CD4-positive, alpha-beta memory T cell (primary cell): ENCODE measurements at places on chromosomes 3 and 15. TPM values are rescaled to one million over a fixed set of nuclear protein-coding genes. Genes with fewer than 3 reads are reported as not detected.

GRCh38 chr3:177282119-177282655, 84.9 kb upstream of the TBL1XR1 start:
- H3K27me3 ChIP-seq, result no peaks in the 10 kb centered on the region
- no peaks in the 10 kb centered on the region for H3K36me3 ChIP-seq
- no peak for DNase-seq
- H3K27ac ChIP-seq, result no peak overlapping the region

GRCh38 chr15:42820811-42821210, 83.9 kb upstream of the CDAN1 start:
- no peak for DNase-seq
- H3K4me3 ChIP-seq, result no peak overlapping the region
- H3K4me1 ChIP-seq, result no peaks in the 10 kb centered on the region
- no peaks in the 10 kb centered on the region for H3K27me3 ChIP-seq
- H3K27ac ChIP-seq, result no peak overlapping the region

DNA sequence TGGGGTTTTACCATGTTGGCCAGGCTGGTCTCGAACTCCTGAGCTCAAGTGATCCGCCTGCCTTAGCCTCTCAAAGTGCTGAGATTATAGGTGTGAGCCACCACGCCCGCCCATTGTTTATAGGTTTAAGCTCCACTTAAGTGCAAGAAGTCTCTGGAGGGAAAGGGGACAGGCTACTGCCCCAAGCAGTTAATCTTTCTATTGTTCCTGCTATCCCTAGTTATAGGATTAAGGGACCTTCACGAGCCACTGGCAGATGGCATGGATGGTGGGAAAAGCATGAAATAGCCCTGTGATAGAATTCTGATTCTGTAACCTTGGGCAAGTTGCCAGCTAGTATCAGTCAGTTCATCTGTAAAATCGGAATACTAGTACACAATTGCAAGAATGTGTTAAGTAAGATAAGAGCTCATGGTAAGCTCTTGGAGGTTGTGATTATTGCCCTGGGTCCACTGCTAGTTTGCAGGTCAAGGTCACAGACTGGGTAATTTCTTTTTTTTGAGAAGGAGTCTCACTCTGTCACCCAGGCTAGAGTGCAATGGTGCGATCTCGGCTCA, 5.3 kb upstream of the RBPMS2 start:
- H3K27me3 ChIP-seq, result no peaks in the 10 kb centered on the region
- no peak overlapping the region for H3K27ac ChIP-seq
- no peak for DNase-seq
- peaks cover 9% of the 10 kb centered on the region for H3K4me1 ChIP-seq
- no peak overlapping the region for H3K4me3 ChIP-seq
- no peaks in the 10 kb centered on the region for H3K36me3 ChIP-seq

GRCh38 chr3:59425371-59425770, 375.5 kb upstream of the CFAP20DC start:
- H3K36me3 ChIP-seq, result no peaks in the 10 kb centered on the region
- DNase-seq, result no peak
- no peak overlapping the region for H3K4me3 ChIP-seq

GRCh38 chr15:36331531-36332275, 247.7 kb upstream of the CDIN1 start:
- no peaks in the 10 kb centered on the region for H3K4me1 ChIP-seq
- H3K4me3 ChIP-seq, result no peak overlapping the region
- H3K36me3 ChIP-seq, result no peaks in the 10 kb centered on the region
- no peaks in the 10 kb centered on the region for H3K27me3 ChIP-seq
- DNase-seq, result no peak

DNA sequence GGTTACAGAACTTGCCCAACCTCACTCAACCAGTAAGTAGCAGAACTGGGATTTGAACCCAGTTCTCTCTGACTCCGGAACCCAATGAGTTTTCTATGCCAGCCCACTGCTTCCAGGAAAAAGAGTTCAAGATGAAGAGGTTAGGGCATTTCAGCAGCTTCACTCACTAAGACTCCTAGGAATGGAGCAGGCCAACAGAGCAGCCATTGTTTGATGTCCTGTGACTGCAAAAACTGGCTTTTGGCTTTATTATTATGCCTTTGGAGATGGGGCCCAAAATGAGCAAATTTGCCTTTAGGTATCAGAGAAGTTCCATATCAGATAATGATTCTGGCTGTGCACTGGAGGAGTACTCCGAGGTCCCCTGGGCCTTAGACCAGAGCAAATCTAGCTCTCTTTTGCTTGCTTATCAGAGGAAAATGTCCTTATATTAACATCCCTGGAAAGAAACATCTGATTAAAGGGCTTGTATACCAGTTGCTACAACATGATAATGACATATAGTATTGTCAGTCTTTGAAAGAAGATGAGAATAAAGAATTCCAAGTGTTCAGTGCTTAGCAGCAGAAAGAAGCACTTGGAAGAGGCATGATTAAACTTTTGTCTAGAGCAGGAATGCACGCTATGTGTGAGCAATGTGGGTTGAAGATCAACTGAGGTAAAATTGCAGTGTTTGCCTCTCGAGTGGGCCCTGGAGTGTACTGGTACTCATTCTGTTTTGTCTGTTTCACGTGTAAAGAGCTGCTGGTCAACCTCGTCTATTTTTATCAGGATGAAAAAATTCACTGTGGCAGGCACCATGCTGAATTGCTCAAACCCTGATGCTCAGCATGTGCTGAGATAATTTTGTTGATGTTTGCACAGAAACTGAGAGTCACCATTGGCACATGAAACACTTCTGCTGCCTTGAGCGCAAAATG, 21.8 kb upstream of the KLHL24 start:
- H3K27me3 ChIP-seq, result no peaks in the 10 kb centered on the region
- no peak overlapping the region for H3K27ac ChIP-seq
- H3K4me3 ChIP-seq, result no peak overlapping the region

DNA sequence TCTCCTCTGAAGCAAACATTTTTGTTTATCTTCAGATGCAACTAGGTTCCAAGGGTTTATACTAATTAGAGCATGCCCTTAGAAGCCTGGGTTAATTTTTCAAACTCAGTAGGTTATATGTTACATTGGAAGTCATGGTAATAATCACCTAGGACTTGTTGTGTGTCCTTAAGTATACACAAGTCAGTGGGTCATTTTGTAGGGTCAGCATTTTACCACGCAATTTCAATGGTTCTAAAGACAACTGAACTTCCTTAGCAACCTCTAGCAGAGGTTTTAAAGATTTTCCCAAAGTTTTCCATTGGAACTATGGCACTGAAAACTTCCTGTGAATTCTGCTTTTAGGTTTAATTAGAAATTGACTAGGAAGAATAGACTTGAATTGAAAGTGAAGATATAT, 99.6 kb upstream of the NANOGP8 start:
- H3K27me3 ChIP-seq, result no peaks in the 10 kb centered on the region
- H3K4me1 ChIP-seq, result no peaks in the 10 kb centered on the region
- no peak overlapping the region for H3K4me3 ChIP-seq
- no peak for DNase-seq

DNA sequence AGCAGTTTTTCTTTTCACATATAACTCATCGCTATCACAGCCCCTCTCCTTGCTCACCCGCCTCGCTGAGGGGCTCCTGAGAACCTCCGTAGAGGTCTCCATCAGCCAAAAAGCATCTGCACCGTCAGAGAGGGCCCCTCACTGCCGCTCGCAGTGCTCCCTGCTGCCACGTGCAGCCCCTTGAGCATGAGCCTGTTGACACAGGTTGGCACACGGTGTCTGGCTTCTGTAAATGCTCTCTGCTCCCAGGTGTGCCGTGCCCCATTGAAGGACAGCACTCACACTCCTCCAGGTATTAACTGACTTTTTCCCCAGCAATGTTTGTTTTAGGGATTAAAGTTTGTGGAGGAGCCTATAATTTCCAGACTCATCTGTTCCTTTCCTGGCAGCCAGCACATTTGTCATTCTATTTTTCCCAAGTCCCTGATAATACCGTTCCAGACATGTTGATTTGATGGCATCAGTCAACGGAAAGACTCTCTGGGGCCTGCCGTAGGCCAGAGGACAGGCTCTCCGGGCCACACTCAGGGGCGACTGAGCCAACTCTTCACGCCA, 2.1 kb upstream of the FURIN start:
- H3K27me3 ChIP-seq, result no peaks in the 10 kb centered on the region
- no peak overlapping the region for H3K4me3 ChIP-seq
- no peaks in the 10 kb centered on the region for H3K36me3 ChIP-seq
- peaks cover 20% of the 10 kb centered on the region for H3K4me1 ChIP-seq
- H3K27ac ChIP-seq, result no peak overlapping the region

DNA sequence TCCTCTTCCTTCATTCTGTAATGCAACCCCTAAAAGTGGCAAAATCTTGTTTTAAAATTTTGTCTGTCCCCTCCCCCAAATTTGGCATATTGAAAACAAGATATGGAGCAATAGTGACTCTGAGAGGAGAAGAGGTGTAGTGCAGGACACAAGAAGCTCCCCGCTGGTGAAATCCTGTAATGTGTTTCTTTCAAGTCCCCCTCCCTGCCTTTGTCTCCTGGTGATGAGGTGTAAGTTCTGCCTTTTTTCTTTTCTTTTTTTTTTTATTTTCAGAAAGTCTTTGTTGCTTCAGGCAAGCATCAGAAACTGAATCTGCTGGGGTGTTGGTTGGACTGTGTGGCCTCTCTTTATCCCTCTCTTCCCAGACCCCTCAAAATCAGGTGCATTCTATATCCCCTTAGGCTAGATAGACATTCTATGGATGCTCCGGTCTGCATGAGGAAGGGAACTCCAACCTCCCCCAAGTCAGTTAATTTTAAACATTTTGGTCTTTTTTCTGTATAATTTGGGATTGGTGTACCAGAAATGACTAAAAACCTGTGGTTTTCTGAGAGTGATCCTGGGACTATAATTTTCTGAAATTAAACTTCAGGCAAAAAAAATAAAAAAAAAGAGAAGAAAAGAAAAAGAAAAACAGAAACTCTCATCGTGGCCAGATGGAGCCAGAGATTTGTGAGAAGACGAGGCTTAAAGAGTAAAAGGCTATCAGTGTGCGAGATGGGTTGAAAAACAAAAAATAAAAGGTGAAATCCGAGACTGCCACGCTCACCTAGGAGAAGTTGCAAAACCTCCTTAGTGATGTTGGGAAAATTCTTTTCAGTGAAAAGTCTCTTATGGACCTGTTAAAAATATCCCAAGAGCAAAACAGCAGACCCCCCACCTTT, 21.4 kb downstream of the ACKR2 start:
- H3K27ac ChIP-seq, result no peak overlapping the region
- no peaks in the 10 kb centered on the region for H3K27me3 ChIP-seq
- no peaks in the 10 kb centered on the region for H3K4me1 ChIP-seq
- H3K36me3 ChIP-seq, result no peaks in the 10 kb centered on the region
- no peak overlapping the region for H3K4me3 ChIP-seq
- DNase-seq, result no peak

GRCh38 chr15:66715181-66715624, 13.2 kb downstream of the SMAD6 start:
- no peak overlapping the region for H3K4me3 ChIP-seq
- H3K27ac ChIP-seq, result no peak overlapping the region
- no peaks in the 10 kb centered on the region for H3K36me3 ChIP-seq
- H3K27me3 ChIP-seq, result no peaks in the 10 kb centered on the region

DNA sequence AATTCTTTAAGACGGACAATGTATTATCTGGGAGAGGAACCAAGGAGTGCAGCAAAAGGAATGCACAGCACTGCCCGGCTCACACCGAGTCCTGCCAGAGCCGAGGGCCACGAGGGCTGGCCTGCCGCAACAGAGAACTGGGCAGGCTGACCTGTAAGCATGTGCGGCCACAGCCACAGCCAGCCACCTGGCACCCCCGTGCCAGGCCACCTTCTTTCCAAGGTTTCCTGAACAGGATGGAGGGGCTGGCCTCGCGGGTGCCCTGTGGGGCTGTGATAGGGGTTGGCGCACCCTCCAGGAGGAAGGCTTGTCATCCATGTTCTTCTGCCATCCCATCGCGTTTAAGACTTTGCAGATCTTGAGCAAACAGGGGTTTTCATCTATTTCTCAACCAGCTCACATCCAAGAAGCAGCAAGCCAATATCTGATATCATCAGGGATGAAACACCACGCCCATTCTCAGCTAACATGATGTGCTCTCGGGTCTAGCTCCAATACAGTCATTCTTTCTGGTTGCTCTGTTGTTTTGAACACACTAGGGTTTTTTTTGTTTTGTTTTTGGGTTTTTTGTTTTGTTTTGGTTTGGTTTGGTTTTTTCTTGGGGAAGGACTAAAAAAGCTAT, 10.2 kb downstream of the CA12 start:
- no peaks in the 10 kb centered on the region for H3K36me3 ChIP-seq
- no peak for DNase-seq
- H3K27ac ChIP-seq, result no peak overlapping the region

GRCh38 chr3:42491881-42492507, 10.4 kb upstream of the VIPR1 start:
- H3K36me3 ChIP-seq, result no peaks in the 10 kb centered on the region
- no peaks in the 10 kb centered on the region for H3K4me1 ChIP-seq
- DNase-seq, result no peak
- no peak overlapping the region for H3K4me3 ChIP-seq
- no peaks in the 10 kb centered on the region for H3K27me3 ChIP-seq

GRCh38 chr3:138919325-138919724, 27.6 kb downstream of the FOXL2 start:
- DNase-seq, result no peak
- no peaks in the 10 kb centered on the region for H3K36me3 ChIP-seq
- H3K27ac ChIP-seq, result no peak overlapping the region
- peaks cover 3% of the 10 kb centered on the region for H3K27me3 ChIP-seq
- peaks cover 7% of the 10 kb centered on the region for H3K4me1 ChIP-seq

GRCh38 chr15:101086394-101087171, 165.3 kb downstream of the CHSY1 start:
- no peaks in the 10 kb centered on the region for H3K36me3 ChIP-seq
- no peaks in the 10 kb centered on the region for H3K27me3 ChIP-seq
- H3K4me1 ChIP-seq, result no peaks in the 10 kb centered on the region
- no peak for DNase-seq

DNA sequence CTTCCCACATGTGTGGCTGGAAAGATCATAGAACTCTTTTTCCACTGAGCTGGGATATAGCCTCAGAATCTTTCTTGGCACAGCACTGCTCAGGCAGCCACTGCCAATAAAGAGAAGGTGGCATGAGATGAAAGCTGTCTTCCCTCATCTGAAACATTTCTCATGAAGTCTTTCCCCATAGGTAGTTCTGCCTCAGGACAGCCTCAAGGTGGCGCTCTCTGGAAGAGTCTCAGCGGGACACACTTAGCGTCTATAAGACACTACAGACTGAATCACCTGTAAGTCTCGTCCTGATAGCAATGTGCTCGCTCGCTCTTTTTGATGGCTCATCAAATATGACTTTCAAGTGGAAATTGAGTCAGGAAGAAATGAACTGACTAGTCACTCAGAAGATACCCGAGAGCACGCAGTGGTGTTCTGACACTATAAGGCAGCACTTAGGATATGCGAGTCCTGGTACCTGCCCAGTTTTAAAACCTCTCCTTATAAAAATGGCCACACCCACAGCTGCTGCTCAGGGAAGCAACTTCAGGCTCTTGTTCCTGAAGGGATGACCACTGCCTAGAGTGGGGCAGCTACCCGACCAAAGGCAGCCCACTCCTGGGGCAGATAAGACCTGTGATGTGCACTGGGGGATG, 269.5 kb downstream of the SUCLG2 start:
- H3K27me3 ChIP-seq, result no peaks in the 10 kb centered on the region
- no peak overlapping the region for H3K27ac ChIP-seq
- DNase-seq, result peak; percentile 38
- H3K36me3 ChIP-seq, result no peaks in the 10 kb centered on the region
- no peak overlapping the region for H3K4me3 ChIP-seq

GRCh38 chr15:76932135-76932966, 802 bp downstream of the RCN2 start:
- no peaks in the 10 kb centered on the region for H3K36me3 ChIP-seq
- peak overlapping the region; percentile 28 for H3K4me3 ChIP-seq
- peak overlapping the region; percentile 63 for H3K27ac ChIP-seq
- peaks cover 26% of the 10 kb centered on the region for H3K4me1 ChIP-seq

The CDHR4 gene
- not detected for polyA plus RNA-seq

The GOLGA6B gene
- not detected for polyA plus RNA-seq

The SOX14 gene
- polyA plus RNA-seq, result not detected

The DAG1 gene
- 2.7 TPM for polyA plus RNA-seq

The IL17RE gene
- polyA plus RNA-seq, result 1.6 TPM

The CACNA2D3 gene
- not detected for polyA plus RNA-seq

The EIF4E3 gene
- 40.7 TPM for polyA plus RNA-seq

The HHATL gene
- not detected for polyA plus RNA-seq

The SENP2 gene
- 11.5 TPM for polyA plus RNA-seq
